ENCODE measurements at places on chromosomes 7 and 10.

GRCh38 chr7:31890198-31890597, 180.0 kb downstream of the PDE1C start:
- no peak for DNase-seq

- no peak for DNase-seq
These were observed 40.2 kb upstream of the PDLIM1 start for GRCh38 chr10:95330966-95331453.

GRCh38 chr7:44505595-44505994, 15.1 kb upstream of the NUDCD3 start:
- no peak for DNase-seq

DNA sequence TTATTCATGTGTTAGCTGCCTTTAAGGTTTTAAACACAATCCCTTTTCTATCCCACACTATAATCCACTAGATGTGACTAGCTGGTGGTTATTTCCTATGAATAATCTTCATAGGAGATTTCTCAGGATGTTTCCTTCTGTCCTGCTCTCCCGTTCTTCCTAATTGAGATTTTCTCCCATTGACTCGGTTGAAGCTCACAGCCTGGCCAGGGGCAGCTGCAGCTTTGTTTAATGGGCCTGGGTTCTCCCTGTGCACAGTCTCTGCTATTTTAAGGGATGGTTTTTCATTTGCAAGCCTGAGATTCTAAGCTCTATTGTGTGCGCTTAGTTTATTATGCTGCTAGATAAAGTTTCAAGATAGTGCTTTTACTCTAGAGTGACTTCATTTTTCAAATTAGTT, 283.4 kb upstream of the AOAH start:
- DNase-seq = no peak

GRCh38 chr10:110040767-110041478, 33.1 kb downstream of the ADD3 start:
- no peak for DNase-seq

DNA sequence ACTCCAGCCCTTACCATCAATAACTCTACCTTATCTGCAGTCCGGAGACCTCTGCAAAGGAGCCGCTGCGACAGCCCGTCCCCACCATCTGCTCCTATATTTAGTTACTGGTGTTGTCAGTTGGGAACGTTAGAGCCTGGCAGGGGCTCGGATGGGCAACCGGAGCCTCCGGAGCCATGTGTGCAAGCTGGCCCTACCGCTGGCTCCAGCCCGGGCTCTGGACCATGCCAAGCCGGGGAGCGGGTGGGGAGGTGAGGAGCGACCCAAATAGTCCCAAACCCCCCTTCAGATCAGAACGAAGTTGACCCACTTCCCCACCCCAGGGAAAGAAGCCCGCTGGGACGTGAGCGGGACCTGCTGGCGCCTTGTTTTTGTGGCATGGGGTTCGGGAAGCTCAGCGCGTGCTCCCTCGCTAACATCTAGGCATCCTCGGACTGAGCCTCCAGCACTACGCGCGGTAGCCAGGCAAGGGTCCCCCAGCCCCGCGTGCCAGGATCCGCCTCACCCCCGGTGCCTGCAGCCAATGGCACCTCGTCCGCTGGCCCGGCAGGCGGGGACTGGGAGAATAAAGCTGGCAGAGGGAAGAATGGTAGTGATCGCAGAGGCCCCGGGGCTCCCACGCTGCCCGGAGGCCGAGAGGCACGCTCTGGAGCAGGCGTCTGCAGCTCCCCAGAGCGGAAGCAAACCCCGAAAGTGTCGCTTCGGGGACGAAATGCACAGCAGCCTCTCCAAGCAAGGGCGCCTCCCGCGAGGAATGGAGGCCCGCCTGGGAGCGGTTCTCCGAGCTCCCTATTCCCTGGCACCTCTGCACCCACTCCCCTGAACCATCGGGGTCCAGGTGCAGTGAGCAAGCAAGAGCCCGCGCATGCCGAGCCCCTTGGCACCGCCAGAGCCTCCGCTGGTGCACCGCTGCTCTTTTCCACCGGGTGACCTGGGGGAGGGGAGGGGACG, 679 bp downstream of the LRRC20 start:
- DNase-seq = no peak

GRCh38 chr10:132497063-132497680, 40.4 kb upstream of the INPP5A start:
- no peak for DNase-seq

GRCh38 chr7:153607354-153607753, 444.8 kb upstream of the DPP6 start:
- no peak for DNase-seq

- DNase-seq = no peak
These were observed 104.7 kb downstream of the SEPTIN7 start for GRCh38 chr7:35905555-35905954.

- no peak for DNase-seq
These were observed 357.4 kb downstream of the PPP1R3A start for GRCh38 chr7:113561446-113561845.

DNA sequence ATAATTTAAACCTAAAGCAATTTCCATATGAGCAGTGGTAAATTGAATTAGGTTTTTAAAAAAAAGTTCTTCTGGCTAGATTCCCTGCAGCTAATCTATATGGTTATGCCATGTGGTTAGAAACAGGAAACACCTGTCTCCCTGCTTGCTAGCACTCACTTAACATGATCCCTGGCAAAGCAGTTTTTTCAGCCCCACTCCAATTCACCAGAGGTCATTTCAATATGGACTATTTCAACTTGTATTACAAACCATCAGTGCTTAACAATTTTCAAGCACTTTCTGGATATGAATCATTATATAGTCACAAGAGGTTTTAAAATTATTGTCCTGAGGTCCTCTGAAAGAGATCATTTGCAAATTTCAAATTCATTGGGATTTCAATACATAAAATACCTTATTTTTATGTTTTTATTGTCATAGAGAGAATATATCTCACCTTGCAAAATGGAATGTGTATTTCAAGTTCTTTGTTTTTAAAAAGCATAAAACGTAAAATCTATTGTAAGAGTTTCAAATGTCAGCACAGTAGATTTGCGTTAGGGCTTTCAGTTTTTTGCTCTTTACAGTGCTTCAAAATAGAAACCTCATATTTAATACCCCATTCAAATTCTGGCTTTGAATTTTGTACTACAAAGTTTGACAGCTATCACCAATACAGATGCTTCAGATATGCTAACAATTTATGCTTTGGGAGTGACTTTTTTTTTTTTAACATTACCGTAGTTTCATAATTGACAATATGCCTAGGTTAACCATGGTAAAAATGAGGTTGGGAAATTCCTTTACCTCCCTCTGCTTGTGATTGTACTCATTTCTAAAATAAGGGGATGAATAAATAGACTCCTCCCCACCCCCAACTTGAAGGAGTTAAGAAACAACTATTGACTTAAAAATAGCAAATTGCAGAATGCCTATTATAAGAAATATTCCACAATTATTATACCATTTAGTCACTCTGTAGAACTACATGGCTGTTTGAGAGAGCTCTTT, 117.5 kb upstream of the HGF start:
- no peak for DNase-seq

DNA sequence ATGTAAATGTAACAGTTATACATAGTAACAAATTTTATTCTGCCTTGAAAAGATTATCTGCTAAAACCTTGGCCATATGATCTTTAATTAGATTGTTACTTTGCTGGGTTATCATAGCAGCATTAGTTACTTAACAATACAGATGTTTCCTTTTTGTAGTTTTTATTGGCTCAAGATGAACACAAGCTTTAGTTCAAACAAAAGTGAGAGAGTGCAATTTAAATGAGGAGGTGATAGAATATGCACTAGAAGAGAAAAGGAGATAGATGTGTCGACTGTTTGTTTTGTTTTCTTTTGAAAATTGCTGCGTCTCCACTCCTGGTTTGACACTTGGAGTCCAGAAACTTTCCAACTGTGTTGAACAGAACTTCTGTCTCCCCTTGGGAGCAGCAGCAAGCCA, 91.4 kb upstream of the CAV2 start:
- DNase-seq = no peak

DNA sequence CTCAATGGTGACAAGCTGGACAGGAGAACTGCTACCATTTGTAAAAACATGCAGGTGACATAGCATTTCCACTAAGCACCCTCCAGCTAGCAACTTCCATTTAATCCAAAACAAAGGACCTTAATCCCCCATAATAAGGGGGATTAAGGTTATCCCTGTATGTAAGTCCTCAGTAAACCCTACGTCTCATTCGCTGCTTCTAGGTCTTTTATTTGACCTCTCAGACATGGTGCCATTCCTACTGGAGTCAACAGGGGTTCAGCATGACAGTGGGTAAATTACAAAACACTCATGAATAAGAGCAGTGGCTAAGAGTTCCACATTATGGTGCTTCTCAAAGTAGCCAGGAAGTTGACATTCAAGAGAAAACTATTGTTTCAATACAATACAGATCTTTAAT, 121.8 kb upstream of the CAV2 start:
- DNase-seq = no peak

- DNase-seq = no peak
These were observed 32.8 kb downstream of the DNAJB12 start for GRCh38 chr10:72322030-72322279.

GRCh38 chr10:79502561-79503309, 9.6 kb upstream of the EIF5AL1 start:
- DNase-seq = no peak
